ENCODE measurements at places on chromosomes 5 and 9.
A peak's percentile ranks its signal among the peaks of the same experiment; 100 is the strongest.

DNA sequence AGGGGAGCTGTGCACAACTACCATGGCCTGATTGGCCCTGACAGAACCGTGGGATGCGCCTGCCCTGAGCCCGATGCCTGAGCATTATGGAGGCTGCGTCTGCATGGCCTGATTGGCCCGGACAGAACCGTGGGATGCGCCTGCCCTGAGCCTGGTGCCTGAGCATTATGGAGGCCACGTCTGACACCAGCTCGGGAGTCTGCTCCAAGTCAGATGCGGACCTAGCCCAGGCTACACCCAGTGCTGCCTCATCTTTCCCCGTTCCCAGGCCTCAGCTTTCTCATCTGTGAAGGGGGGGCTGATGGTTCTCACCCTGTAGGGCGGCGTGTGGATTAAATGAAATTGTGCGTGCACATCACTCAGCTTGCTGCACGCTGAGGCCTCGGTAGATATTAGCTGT, 7.3 kb downstream of the CEP72 start:
- no peak for DNase-seq

DNA sequence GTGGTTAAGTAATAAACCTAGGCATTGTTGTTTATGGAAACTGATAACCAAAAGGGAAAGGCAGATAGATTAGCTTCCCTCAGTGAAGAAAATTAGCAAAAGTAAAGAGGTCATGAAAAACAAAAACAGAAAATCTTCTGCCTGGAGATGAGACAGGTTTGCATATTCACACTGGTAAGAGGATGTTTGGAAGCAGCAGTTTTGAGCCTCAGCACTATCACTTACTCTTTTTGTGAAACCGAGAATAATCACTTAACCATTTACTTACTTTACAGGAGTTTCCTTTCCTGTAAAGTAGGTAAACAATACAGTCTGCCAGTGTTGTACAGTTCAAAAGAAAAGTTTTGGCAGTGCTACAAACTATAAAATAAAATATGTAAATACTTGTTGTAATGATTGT, 35.5 kb upstream of the EMB start:
- no peak for DNase-seq

GRCh38 chr9:134495881-134496412, 145.7 kb upstream of the COL5A1 start:
- DNase-seq = no peak

- DNase-seq = no peak
These were observed 1379.3 kb upstream of the ACO1 start for GRCh38 chr9:31005086-31005665.

DNA sequence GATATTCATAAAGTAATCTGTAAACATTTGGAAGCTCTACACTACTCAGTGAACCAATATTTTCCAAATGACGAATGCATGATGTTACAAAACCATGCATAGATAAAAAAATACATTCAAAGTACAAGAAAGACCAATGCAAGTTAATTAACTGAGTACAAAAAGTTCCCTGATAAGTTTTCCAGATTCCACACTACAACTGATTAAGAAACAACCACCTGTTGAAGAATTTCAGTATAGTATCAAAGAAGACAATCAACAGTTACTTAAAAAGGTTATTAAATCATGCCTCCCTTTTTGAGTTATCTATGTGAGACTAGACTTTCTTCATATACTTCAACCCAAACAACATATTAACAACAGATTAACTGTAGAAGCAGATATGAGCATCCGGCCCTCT, 192.4 kb downstream of the ARL15 start:
- no peak for DNase-seq

DNA sequence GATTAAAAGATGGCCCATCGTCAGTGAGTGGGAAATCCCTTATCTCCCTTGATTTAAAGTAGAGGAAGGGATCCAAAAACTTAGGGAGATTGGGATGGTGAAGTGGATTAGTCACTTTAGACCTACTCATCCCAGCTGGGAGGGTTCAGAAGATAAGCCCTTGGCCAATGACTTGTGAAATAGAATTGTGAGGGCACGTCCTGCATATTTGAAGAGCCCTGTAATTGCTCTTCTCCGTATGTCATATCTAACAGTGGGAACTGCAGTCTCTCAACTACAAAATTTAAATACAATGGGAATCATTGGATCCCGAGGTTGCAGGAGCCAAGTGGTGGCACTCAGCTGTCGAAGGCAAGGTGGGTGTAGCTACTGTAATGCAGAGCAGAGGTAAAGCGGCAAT, 65.4 kb upstream of the C9orf72 start:
- DNase-seq = no peak

- DNase-seq = no peak
These were observed 62.2 kb upstream of the ADAMTS2 start for GRCh38 chr5:179407191-179408175.

GRCh38 chr9:70964861-70965260, 156.6 kb downstream of the TRPM3 start:
- DNase-seq = no peak

DNA sequence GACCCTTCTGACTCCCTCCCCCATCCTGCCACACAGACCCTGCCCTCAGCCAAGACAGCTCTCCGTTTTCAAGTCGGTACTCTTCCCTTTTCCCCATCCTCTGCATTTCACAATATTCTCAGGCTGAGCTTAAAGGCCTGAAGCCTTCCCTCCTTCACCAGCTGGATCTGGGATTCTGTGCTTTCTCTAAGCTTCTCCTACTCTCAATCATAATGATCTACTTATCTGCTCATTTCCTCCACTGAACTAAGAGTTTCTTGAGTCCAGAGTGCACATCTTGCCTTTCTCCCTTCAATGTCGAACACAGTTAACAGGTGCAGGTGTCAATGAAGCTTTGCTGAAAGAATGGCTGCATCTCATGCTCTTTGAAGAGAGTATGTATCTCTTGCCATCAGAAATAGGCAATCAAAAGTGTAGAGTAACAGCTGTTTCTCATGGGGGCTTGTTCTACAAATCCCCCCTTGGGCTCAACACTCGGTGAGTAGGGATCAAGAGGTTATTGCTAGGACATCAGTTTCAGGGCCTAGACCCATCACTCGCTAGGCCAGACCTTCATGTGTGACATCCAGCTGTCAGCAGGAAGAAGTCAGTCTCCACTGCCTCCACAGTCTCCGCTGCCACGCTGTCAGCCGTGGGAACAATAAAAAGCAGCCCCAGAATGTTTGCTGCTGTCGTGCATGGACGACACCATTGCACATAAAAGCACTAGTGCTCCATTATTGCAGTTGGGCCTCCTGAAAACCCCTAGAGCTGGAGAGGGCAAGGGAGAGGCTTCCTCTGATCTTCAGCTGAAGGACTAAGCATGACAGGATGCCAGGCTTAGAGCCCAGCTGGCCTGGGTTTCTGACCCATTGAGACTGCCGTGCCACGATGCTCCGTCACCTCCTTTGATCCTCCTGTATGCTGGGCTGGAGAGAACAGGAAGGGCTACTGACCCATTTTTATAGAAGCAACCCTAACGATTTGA, 23.7 kb downstream of the TRAF1 start:
- no peak for DNase-seq

DNA sequence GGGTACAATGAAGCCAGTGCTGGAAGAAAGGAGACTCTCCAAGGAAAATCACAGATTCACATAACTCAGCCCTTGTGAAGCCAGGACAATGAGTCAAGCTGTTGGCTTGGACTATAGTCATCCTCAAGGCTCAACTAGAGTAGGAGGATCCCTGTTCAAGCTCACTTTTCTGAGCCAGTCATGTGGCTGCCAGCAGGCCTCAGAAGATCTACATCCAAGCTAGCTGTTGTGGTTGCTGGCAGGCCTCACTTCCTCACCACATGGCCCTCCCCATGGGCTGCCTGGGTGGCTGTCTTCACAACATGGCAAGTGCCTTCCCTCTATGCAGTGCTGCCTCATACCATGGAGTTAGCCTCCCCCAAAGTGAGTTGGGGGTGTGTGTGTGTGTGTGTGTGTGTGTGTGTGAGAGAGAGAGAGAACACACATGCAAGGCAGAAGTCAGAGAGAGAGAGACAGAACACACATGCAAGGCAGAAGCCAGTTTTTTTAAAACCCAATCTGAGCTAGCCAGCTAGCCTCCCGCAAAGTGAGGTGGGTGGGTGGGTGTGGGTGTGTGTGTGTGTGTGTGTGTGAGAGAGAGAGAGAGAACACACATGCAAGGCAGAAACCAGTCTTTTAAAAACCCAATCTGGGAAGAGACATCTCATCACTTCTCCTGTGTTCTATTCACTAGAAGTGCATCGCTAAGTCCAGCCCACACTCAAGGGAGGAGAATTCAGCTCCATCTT, 17.1 kb downstream of the SCAI start:
- no peak for DNase-seq

DNA sequence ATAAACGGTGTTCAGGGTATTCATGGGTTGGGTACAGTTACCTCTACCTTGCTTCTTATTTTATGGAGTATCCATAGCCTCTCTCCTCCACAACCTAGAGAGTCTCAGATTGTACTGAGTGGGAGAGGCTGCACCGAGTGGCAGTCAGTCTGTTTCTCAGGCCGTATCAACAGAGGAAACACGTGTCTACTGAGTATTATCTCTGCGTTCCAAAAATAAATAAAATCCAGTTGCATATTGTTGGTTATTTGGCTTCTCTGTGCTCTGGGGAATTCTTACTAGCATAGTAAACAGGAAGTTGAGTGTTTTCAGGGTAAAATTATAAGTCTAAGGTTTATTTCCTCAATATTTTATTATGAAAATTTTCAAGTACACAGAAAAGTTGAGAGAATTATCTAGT, 231.0 kb downstream of the ARHGEF28 start:
- DNase-seq = peak; percentile 28

- DNase-seq = no peak
These were observed 386.6 kb upstream of the RPS23 start for GRCh38 chr5:82664732-82665131.

DNA sequence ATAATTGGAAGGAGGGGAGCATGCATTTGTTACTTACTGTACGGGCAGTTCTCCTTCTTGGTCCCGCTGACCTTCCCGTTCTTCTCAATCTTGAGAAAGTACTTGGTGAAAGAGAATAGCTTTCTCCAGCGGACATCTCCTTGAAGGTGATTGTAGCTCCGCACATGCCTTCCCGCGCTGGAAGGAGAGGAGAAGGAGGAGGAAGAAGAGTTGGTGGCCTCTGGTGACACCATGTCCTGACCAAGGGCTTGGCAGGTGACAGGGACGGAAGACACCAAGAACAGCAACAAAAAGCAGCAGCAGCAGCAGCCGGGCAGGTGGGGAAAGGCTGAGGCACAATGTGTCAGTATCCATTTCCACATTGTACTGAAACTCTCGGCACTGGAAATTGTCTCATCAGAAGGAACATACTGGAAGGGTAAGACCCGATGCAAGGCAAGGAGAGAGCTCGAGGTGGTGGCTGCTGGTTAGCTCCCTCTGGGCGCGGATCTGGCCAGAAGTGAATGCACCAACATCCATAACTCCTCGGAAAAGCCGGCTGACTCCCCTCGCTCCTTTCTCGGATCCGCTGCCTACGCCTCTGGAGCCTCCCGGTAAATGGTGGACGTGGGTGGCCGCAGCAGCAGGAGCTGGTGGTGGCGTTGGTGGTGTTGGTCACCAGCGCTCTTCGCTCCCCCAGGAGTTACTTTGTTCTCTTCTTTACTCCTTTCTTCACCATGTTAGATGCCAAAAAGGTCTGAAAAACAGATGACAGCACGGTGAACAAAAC, 715 bp downstream of the FGF10 start:
- DNase-seq = no peak

DNA sequence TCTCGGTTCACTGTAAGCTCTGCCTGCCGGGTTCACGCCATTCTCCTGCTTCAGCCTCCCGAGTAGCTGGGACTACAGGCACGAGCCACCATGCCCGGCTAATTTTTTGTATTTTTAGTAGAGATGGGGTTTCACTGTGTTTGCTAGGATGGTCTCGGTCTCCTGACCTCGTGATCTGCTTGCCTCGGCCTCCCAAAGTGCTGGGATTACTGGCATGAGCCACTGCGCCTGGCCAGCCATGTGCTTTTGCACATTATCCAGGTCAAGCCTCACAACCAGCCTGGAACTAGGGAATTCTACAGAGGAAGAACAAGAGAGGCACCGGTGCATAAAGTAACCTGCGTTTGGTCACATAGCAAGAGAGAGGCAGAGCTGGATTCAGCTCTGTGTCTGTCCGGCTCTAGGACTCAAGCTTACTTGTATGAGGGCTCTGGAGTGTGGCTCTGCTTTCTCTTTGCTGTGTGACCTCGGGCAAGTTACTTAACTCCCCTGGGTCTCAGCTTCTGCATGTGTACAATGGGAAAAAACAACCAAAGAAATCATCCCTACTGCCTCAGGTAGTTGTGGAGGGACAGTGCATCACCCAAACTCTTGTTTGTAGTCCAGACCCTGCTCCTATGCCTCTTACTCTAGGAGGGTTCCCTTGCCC, 6.3 kb downstream of the FGF18 start:
- no peak for DNase-seq

- no peak for DNase-seq
These were observed 55.8 kb downstream of the NFIB start for GRCh38 chr9:14258156-14258555.

DNA sequence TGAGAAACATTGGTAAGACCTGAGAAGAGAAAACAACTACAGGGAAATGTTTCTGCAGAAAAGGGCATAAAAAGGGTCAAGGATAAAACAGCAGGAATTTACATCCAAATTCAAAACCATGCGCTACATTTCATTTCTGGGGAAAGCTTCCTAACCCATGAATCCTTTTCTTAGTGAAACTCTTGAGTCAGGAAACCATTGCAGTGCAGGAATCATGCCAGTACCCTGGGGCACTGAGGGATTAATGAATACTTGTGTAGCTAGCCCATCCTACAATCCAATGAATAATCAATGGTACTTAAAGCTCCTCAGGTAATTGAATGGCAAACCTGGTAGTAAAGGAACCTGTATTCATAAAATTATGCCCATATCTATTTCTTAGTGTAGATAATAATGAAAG, 580.5 kb downstream of the TLE1 start:
- no peak for DNase-seq

- no peak for DNase-seq
These were observed 216.5 kb upstream of the DMRT1 start for GRCh38 chr9:624935-625500.
